ENCODE measurements at places on chromosomes 7 and 10. TPM values are rescaled to one million over a fixed set of nuclear protein-coding genes. Genes with fewer than 3 reads are reported as not detected.

The ADAP1 gene
- total RNA-seq, result 1.6 TPM

The HOXA4 gene
- total RNA-seq, result 1.3 TPM

- no peak for DNase-seq
Measured at GRCh38 chr10:128712661-128713400, 586.6 kb upstream of the MKI67 start.

DNA sequence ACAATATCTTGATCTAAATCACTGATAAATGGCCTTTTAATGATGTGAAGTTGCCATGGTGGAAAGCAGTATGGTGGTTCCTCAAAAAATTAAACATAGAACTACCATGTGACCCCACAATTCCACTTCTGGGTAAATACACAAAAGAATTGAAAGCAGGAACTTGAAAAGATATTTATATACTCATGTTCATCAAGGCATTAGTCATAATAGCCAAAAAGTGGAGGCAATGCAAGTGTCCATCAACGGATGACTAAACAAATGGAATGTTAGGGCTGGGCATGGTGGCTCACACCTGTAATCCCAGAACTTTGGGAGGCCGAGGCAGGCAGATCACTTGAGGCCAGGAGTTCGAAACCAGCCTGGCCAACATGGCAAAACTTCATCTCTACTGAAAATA, 2.0 kb upstream of the DNAJC12 start:
- peak; percentile 26 for DNase-seq

DNA sequence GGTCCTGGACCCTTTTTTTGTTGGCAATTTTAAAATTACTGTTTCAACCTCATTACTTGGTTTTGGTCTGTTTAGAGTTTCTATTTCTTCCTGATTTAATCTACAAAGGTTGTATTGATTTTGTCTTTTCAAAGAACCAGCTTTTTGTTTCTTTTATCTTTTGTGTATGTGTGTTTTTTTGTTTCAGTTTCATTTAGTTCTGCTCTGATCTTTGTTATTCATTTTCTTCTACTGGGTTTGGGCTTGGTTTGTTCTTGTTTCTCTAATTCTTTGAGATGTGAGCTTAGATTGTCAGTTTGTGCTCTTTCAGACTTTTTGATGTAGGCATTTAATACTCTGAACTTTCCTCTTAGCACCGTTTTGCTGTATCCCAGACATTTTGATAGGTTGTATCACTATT, 8.5 kb upstream of the MRPS33 start:
- DNase-seq, result no peak

The FAM20C gene
- 24.0 TPM for total RNA-seq

DNA sequence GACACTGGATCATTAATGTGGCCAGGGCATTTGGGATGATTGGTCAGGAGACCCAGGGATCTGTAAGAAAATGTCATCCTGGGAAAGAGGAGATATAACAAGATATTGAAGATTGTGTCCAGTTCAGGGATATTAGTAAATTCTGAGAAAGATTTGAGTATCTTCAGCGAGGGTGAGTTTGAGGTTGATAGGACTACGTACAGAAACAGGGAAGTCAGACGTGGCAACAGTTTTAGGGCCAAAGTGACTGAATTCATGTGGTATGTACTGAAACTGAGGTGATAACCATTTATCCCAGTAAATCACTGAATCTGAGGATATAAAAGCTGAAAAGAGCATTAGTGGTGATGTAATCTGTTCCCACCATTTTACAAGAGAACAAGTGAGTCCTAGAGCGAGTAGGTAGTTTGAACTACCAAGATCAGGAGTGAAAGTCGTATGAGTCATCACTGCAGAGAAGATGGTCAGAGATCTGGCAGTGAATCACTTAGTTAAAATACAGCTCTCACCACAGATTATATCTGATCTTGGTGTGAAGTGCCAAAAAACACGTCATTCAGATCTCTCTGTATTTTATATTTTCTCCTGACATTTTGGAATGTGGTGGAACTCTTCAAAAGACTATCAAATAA, 220.5 kb downstream of the CDK14 start:
- DNase-seq, result peak; percentile 97

DNA sequence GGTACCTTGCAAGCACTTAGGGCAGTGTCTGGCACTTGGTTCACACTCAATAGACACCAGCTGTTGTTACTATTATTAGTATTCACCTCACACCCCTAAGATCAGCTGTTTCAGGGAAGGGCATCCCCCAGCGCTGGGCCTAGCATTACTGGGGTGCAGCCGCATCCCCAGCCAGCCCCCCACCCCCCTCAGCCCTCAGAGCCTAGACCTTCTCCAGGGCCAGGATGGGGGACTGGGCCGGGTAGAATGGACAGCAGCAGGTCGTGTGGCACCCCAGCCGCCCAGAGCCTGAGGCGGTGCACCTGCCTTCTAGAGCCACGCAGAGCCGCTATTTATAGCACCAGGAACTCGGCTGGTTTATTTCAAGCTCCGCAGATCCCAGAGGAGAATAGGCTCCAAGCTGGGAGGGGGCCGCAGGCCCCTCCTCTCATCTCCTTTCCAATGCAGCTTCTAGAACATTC, 60.5 kb downstream of the GTF2IRD1 start:
- no peak for DNase-seq

GRCh38 chr7:29917641-29918040, 72.0 kb downstream of the SCRN1 start:
- DNase-seq, result no peak

The CC2D2B gene
- not detected for total RNA-seq

The OR2A42 gene
- total RNA-seq, result not detected

- DNase-seq, result no peak
Measured at GRCh38 chr7:18553605-18554003, 58.1 kb downstream of the HDAC9 start.

DNA sequence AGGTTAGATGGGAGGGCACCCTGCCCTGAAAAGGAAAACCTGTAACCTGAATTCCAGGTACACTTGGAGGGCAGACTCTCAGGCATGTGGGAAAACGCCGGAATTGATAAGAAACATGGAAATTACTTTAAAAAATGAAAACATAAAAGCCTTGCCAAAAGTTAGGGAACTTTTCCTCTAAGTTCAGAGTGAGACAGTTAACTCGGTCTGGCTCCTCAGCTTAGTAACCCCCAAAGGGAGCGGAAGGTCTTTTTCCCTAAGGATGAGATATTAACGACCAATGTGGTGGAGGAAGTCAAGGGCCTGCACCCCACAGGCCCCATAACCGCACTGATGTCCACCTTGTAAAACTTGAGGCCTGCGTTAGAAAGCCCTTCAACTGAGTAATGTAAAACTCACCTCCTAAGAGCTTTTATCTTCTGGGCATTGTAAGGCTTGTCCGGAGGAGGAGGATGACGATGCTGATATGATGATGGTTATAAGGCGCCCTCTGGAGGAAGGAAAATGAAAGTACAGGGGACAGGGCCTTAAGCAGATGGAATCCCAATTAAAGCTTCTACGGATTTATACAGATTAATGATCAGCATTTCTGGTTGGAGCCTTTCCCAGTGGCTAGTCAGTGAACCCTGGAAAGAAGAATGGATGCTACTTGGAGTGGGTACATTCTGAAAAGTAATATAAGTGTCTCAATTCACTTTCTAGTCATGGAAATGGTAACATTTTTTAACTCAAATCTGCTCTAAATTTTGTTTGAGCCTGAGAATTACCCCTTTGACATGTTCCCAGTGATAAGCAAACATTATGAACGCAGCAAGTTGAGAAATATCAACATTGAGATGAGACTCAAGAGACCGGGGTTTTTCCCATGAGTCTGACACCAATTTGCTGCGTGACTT, 694 bp downstream of the COL1A2 start:
- DNase-seq, result peak; percentile 73

The EPO gene
- total RNA-seq, result not detected

- no peak for DNase-seq
Measured at GRCh38 chr7:157574120-157574825, 237.5 kb downstream of the DNAJB6 start.

- no peak for DNase-seq
Measured at GRCh38 chr10:70162151-70162891, 8.0 kb downstream of the SAR1A start.

DNA sequence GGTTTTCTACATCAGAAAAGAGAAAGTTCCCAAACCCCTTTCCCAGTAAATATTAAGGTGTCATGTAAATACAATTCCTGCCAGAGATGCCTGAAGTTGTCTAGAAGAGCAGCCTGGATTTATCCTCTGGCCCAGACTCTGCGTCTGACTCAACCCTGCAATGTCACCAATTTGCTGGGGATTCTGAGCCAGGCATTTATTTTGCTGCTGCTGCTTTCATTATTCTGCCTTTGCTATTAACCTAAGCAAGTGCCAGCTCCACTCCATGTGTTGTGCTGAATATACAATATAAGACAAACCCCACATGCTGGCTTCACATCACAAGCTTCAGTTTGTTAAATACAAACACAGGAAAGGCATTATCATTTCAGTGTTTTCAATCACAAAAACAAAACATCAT, 59.1 kb downstream of the ELAPOR2 start:
- peak; percentile 21 for DNase-seq

DNA sequence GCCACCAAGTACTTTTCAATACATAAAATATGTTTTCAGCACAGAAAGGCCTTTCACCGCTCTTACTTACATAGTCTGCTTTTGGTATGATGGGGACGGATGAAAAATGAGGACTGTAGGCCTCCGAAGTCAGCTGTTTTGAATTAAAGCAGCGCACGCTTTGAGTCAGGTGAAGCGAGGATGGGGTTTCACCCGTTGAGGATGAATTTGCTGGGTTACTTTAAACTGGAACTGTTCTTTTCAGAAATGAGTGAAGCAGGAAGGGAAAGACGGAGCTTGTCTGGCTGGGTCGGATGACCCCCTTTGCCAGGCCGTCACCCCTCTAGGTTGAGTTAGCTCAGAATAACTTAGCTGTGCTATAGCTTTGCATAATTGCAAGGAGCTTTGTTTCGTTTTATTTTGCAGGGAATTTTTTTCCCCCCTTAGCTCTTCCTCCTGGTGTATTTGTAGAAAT, 40.0 kb downstream of the CUX1 start:
- DNase-seq, result no peak

DNA sequence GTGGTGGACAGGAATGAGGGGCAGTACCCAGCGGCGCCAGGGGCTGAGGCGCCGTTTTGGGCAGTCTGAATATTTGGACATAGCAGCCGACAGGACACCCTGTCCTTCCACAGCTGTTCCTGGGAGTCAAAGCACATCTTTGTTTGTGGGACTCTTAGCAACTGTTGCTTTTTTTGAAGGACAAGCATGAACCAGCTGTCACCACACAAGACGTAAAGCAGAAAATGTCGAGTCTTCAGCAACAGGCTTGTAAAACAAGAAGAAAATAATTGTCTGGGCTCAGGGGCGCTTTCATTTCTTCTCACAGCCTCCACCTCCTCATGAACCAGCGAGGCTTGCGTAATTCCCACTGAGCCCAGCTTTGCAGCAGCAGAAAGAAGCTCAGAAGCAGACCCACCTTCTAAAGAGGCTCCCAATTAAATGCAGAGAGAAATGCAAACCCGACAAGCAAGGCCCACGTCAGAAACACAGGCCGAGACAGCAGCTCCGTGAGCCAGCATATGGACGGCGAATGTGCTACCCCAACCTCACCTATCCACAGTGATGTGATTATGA, 68.9 kb upstream of the DNAAF5 start:
- DNase-seq, result no peak

- DNase-seq, result no peak
Measured at GRCh38 chr7:150665896-150666295, 19.6 kb upstream of the GIMAP2 start.

DNA sequence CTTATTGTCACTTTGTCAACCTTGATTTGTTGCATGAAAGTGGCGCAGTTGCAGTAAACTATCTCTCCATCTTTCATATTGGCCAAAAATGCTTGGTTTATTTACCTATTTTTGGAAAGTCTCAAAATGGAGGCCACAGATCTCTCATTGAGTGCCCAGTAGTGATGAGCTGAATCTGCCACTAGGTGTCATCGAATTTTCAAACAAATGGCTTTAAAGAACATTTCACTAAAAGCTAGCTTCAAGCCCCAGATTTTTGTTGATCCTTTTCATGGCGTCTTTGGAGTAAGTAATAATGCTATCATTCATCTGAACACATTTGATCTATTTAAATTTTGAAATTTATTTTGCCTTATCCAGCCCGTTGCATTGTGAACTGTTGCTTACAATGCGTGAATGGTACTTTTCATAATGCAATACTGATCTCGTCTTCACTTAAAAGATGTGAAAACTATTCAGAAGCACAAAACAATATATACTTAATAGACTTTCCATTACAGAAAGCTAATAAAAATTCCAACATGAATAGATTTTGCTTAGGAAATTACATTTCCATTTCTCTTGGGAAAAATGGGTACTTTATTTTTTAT, 236.2 kb downstream of the DNAJB9 start:
- peak; percentile 49 for DNase-seq

The RNF32 gene
- 1.7 TPM for total RNA-seq

GRCh38 chr7:79221211-79221610, 232.3 kb downstream of the MAGI2 start:
- DNase-seq, result no peak

The PLXDC2 gene
- 0.27 TPM for total RNA-seq

DNA sequence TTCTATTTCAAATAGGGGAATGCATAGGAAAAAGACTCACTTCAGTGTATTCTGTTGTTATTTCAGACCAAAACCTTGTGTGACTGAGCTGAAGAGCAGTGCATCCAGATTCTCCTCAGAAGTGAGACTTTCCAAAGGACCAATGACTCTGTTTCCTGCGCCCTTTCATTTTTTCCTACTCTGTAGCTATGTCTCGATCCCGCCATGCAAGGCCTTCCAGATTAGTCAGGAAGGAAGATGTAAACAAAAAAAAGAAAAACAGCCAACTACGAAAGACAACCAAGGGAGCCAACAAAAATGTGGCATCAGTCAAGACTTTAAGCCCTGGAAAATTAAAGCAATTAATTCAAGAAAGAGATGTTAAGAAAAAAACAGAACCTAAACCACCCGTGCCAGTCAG, 12.0 kb downstream of the TET1 start:
- no peak for DNase-seq

The GFRA1 gene
- total RNA-seq, result not detected

The AKR1D1 gene
- total RNA-seq, result not detected

The FZD1 gene
- total RNA-seq, result 6.2 TPM

- DNase-seq, result peak; percentile 51
Measured at GRCh38 chr7:42014625-42015618, 222.1 kb downstream of the GLI3 start.

The OPALIN gene
- not detected for total RNA-seq
